Glutamatergic neuron (in vitro differentiated cells): ENCODE measurements at places on chromosomes 3 and 15. TPM values are rescaled to one million over a fixed set of nuclear protein-coding genes. Genes with fewer than 3 reads are reported as not detected.
A peak's percentile ranks its signal among the peaks of the same experiment; 100 is the strongest.

Gene TGM5
- not detected for total RNA-seq

Gene ERICH6
- 0.69 TPM for total RNA-seq

Gene DMXL2
- 48.2 TPM for total RNA-seq

Gene STRIT1
- not detected for total RNA-seq

Gene CDV3
- total RNA-seq, result 91.2 TPM

- no peak for DNase-seq
These were observed 28.3 kb upstream of the MYZAP start for GRCh38 chr15:57563416-57563815.

- DNase-seq, result peak; percentile 66
These were observed 665 bp downstream of the GATM start for GRCh38 chr15:45377609-45378148.

DNA sequence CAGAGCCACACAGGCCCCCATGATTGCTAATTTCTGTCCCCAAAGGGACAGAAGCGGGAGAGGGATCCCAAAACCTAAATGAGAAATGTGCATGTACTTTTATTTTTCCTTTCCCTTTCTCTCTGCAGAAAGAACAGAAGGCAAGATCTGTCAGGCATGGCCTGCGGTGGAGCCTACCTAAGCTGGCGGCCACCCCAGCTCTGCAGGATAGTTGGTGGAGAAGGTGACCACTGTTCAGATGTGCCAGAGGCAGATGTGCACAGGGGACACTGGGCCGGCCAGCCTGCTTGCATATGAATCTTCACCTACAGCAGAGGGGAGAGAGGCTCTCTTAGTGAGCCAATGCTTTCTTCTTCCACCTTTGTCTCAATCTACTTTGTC lies 2.1 kb upstream of the AMOTL2 start:
- no peak for DNase-seq

- DNase-seq, result peak; percentile 34
These were observed 346.6 kb downstream of the CNTN6 start for GRCh38 chr3:1439395-1439794.

- DNase-seq, result no peak
These were observed 4.8 kb upstream of the ZMAT3 start for GRCh38 chr3:179076243-179077027.

GRCh38 chr3:67016522-67017080 lies 18.5 kb downstream of the KBTBD8 start:
- DNase-seq, result no peak

GRCh38 chr3:196272826-196273225 lies 14.7 kb downstream of the PCYT1A start:
- DNase-seq, result no peak

DNA sequence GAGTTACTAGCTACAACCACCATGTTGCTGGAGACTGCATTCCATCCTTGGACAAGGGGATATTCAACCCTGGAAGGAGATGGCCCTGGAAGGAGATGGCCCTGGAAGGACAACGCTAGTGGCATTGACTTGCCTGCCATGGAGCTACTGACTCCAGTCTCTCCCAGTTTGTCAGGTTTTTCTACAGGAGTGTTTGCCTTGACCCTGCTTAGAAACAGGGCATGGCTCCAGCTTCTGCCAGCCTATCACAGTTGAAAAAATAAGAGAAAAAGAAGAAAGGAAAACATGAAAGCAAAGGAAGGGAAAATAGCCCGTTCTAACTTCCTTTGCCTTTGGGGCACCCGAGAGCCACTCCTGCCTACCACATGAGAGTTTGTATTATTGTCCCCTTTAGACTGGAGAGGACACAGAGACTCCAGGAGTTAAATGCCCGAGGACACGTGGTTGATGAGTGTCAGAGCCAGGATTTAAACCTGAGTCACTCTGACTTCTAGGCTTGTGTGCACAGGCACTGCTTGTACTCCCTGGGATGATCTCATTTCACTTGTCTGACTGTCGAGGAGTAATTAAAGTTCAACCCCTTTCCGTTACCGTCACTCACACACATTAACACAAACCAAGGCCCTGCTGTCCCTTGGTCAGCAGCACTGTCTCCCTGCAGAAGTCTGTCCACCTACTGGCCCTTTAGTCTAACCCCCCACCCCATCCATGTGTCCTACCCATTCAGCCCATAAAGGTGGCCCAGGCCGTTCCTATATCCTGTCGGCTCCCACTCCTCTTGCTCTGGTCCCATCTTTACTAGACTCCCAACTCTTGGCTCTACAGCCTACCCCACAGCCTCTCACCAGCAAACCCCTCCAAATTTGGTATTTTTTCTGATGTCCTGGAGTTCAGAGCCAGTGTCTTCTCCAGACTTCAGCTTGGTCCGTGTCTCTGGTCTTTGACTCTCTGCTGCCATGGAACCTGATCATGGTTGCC lies 46.1 kb downstream of the C2CD4A start:
- DNase-seq, result no peak

DNA sequence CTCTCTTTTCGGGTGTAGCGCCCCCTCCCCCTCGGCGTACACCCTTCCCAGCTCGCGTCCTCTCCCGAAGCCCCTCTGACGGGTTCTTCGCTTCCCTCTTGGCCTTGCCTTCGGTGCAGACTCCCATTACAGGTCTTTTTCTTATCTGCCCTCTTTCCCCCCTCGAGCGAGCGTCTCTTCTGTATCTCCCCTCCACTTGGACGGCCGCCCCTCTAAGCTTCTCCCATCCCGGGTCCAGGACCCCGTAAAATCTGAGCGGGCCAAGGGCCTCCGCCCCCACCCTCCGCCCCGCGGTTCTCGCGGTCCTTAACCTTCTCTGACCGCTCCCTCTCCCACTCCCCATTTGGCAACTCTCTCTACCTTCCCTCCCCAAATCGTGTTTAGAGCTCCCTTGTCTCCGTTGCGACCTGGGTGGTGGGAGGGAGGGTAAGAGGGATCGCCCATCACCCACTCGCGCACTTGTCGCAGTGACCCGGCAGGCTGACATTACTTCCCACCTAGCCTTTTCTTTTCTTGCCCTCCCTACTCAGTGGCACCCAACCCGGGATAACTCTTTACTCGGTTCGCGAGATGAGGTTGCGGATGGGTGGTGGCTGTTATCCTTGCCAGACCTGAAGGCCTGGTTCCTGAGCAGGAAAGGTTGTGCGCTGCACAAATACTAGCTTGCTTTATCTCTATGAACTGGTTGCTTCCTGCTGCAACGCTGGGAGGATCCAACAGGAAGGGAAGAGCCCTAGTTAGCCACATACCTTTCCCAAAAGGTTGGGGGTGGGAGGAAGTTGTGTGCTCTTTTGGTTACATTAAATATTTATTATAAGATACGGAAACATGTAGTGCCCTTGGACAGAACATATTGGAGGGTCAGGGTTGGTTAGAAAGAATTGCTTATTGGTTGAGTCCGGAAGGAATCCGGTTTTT lies 922 bp downstream of the RAB11A start:
- DNase-seq, result peak; percentile 50

DNA sequence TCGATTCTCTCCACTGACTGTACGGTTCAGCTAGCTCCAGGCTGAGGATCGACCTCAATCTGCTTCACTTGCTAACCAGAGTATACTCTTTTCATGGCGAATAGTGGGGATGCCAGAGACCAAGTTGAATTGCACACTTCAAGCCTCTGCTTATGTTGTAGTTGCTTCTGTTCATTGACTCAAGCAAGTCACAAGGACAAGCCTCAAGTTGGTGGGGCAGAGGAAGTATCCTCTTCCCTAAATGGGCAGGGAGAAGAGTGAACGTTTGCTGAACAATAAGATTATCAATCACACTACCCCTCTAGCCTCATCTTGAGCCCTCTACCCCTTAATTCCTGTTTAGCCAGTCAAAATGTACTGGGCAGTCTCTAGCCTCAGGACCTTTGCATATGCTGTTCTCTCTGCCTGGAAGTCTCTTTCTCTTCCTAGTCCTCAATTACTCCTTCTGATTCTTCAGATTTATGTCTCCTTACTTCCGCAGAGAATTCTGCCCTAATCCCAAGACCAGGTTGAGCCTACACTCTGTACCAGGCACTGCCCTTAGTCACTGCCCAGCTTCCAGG lies 390.4 kb upstream of the PROK2 start:
- no peak for DNase-seq

DNA sequence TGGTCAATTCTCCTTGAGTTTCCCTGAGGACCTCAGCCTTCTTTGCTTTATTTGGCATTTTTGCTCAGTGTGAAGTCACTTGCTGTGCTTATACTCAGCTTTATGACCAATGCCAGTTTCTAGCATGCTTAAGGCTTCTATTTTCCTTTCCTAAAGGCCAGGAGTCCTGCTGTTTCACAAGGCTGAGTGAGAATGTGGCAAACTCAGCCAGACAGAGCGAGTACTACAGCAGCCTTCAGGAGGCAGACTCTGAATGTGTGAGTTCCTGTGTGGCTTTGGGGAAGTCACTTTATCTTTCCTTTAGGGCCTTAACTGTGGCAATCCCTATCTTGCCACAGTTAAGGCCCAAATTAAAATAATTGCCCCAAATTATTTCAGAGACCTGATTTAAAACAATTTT lies 213.2 kb upstream of the MRPL3 start:
- no peak for DNase-seq

GRCh38 chr3:106485217-106485616 lies 616.4 kb upstream of the CBLB start:
- no peak for DNase-seq

GRCh38 chr3:148331081-148331846 lies 366.4 kb upstream of the AGTR1 start:
- DNase-seq, result no peak

DNA sequence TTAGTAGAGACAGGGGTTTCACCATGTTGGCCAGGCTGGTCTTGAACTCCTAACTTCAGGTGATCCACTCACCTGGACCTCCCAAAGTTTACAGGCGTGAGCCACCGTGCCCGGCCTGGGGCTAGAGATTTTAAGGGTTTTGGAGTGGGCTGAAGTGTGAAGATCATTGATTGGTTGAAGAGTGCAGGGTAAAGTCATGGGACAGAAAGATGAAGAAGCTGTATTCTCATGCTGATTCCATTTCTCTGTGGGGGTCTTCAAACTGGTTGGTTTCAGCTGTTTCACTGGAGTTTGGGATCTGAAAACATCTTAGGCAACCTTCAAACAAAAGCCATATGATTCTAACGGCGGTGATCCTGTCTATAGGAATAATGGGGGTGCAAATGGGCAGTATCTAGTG lies 52.1 kb downstream of the GATM start:
- DNase-seq, result no peak

GRCh38 chr15:89888214-89888804 lies 5.5 kb downstream of the AP3S2 start:
- DNase-seq, result no peak

GRCh38 chr3:71008350-71008935 lies 575.1 kb downstream of the FOXP1 start:
- no peak for DNase-seq

DNA sequence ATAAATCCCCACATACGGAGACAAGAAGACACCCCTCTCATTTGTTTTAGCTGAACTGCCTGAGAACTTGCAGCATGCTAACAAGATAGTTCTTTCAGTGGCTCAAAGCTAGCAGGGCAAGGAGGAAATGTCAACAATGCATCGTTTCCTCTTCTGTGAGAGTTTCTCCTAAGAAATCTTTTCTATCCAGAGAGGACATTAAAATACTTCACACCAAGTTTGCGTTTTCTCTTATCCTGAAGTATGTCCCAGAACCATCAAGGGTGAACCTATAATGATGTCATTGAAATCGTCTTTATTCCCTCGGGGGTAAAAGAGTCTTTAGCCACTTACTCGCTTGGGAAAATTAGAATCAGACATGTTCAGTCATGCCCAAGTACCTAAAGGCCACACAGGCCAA lies 541.7 kb upstream of the MDFIC2 start:
- DNase-seq, result no peak

DNA sequence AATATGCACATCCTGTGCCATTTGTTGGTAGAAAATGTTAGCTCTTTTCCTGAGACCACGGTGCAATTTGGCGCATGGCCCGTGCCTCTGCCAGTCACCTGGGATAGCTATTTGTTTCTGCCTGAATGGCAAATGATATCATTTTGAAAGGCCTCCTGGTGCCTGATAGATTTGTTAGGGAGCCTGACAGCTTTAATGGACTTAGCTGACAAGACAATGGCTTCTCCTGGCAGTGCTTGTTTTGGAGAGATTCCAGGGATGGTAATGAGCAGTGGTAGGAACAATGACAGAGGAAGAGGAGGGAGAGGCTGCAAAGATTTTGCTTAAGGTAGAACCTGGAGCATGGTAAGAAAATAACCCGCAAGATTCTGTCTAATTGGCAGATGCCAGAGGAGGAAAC lies 268.5 kb downstream of the CLSTN2 start:
- no peak for DNase-seq

GRCh38 chr3:171262431-171262830 lies 197.8 kb downstream of the TNIK start:
- DNase-seq, result no peak

- DNase-seq, result peak; percentile 88
These were observed 744 bp upstream of the ALDH1A2 start for GRCh38 chr15:58066042-58066867.

DNA sequence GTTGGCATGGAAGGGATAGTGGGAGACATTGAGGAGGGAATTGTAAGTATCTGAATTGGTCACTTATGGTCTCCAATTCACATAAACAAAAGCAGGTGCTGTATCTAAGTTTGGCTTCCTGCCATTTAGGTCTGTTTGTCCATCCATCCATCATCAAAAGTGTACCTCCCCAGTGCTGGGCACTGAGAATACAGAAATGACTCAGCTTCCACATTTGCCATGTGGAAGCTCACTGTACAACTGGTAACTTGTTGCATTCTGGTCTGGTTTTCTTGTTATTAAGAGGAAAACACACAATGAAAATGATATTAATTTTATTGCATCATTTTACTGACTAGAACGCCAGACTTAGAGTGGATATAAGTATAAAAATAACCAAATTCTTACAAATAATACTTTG lies 30.9 kb upstream of the MUC13 start:
- no peak for DNase-seq

DNA sequence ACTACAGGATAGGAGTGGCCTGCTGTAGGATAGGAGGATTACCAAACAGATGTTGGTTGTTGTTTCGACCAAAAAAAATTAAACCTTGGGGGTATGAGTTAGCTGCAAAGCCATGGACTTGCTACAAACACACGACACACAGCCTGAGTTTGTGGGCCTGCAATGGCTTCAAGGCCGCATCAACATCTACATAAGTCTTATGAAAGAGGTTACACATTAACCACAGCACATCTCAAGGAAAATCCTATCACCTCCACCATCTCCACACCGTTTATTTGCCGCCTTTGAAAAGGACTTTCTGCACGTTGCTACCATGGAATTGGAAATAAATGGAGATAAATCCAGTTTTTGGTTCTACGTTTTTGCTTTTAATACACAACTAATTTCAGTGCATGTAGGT lies 23.0 kb downstream of the LRIG1 start:
- no peak for DNase-seq

GRCh38 chr3:136720091-136720490 lies 32.1 kb downstream of the STAG1 start:
- no peak for DNase-seq

GRCh38 chr3:180617049-180617448 lies 15.1 kb downstream of the TTC14 start:
- DNase-seq, result no peak

GRCh38 chr3:112333381-112334317 lies 693 bp downstream of the CD200 start:
- no peak for DNase-seq

- DNase-seq, result no peak
These were observed 1.6 kb upstream of the MTHFS start for GRCh38 chr15:79898369-79898768.
